ENCODE measurements at places on chromosomes 4 and X.

GRCh38 chr4:190017357-190018200 is 9.5 kb downstream of the FRG2 start:
- no peak for DNase-seq

- DNase-seq, result no peak
Measured at GRCh38 chr4:95108883-95109421, 351.2 kb downstream of the BMPR1B start.

DNA sequence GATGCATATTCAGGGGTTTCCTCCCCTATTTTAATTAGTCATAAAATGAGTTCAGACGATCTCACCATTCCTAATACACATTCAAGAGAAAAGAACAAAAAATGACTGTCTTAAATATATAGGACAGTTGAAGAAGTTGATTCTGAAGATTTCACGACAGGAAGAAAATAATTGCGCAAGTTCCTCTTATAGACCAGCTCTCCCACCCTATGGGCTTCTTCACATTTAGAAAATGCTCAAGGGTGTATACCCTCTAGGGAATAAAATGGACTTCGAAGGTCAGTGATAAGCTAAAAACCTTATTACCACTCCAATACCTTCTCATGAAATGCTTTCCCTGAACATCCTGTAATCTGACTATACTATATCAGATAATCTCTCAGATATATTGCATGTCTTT is 149.2 kb upstream of the TEX13C start:
- DNase-seq, result no peak

DNA sequence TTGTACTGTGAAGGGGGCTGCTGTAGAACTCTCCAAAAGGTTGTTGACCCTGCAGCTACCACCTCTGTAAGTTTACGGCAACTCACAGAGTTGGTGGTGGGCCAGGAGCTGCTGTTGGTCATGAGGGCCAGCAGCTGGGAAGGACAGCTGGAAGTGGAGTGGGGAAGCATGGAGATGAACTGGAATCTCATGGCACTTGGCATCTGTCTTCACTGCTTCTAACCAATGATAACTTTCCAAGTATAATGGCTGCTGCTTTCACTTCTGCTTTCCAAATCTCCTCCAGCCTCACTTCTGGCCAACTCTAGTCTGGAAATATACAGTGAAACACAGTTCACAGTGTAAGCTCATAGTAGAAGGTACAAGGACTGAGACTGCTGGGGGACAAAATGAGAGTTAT is 126.5 kb upstream of the INTU start:
- DNase-seq, result no peak

- DNase-seq, result no peak
Measured at GRCh38 chr4:17204908-17205307, 306.5 kb upstream of the LDB2 start.

GRCh38 chr4:88610771-88611170 is 18.5 kb downstream of the HERC3 start:
- no peak for DNase-seq

DNA sequence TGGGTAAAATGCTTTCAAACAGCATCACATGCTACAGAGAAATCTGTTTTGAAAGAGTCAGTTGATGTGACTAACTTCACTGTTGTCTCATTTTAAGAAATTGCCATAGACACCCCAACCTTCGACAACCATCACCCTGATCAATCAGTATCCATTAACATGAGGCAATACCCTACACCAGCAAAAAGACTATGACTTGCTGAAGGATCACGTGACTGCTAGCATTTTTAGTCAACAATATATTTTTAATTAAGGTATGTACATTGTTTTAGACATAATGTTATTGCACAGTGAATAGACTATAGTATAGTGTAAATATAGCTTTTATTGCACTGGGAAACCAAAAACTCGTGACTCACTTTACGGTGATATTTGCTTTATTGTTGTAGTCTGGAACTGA is 200.0 kb upstream of the ARHGAP24 start:
- DNase-seq, result no peak

DNA sequence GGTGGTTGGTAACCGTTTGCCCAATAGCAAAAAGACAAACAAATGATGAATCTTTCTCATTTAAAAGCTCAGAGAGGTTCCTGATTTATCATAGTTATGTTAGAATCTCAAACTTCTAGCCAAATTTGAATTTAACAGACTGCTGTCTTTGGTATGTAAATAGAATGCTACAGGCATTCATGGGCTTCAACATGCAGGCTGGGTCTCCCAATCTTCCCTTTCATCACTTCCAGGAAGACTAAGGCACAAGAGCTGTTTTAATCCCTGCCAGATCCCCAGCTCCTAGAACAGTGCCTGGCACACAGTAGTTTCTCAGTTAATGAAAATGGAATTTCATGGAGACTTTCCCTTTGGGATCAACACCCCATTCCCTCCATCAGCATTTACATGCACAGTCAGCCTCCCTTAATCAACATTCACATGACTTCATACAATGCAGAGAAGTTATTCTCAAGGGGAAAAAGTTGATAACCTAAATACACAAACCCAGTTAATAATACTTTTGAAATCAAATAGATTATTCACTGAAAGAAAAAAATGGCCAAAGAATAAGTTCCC is 107.6 kb upstream of the C1QTNF7 start:
- no peak for DNase-seq

DNA sequence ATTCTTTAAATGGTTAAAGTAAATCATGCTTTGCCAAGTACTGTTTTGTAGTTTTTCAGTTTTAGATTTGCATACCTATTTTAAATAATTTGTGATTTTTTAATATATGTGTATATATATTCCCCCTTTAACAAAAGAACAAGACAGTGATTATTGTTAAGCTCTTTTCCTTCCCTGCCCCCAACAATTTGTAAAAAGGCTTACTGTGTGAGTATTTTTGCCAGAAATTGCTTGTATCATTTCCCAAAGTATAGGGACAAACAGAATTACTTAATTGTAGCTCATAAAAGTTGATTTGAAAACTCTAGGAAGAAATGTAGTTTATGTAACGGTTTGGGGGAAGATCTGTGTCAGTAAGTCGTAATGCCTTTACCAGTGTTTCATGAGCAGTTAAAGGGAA is 19.0 kb downstream of the CPEB2 start:
- DNase-seq, result no peak

DNA sequence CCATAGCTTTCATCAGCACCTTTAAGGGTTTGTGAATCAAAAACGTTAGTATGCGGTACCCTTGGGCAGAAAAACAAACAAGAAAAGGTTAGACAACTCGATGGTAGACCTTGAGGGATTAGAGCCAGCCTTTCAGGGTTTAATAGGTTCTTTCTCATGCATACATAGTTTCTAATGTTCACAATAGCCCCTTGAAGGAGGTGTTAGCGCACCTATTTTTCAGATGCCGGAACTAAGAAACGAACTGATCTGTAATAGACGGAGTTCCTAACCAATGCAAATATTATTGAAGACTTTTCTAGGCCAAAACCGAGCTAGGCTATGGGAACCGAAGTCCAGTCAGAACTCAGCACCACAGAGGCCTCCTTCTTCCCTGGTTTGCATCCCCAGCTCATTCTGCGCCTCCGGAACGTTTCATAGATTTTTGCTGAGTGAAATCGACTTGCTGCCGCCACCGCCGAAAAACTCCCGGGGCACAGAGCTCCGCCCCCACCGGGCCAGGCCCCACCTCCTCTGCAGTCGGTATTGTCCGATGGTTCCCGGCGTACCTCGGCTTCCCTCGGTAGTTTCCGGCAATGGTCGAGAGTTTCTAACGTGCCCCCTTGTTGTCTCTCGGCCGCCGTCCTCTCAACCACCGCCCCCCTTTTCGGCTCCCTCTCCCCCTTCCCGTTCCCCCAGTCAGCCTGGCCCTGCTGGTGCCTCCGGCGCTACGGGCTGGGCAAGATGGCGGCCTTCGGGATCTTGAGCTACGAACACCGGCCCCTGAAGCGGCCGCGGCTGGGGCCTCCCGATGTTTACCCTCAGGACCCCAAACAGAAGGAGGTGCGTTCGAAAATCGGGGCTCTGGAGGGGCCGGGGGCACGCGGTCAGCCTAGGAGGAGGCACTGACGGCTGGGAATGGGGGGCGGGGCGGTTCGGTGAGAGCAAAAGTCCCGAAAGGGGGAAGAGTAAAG is at the start of gene MED12:
Gene MED12, plus strand, starts transcription at position 565 of the 953 bp plus-strand sequence. Its CDS starts 159 bp downstream, at position 724.
- DNase-seq, result peak; percentile 78

GRCh38 chr4:6532658-6533057 is 42.3 kb upstream of the MAN2B2 start:
- DNase-seq, result no peak

DNA sequence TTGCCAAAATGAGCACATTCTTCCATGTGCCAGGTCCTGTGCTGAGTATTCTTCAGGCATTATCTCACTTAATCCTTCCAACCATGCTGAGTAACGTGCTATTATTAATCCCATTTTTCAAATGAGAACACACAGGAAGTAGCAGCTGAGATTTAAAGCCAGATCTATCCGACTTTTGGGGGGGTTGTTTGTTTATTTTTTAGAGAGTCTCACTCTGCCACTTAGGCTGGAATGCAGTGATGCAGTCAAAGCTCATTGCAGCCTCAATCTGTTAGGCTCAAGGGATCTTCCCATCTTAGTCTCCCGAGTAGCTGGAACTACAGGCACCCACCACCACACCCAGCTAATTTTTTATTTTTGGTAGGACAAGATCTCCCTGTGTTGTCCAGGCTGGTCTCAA is 55.5 kb upstream of the TRIM2 start:
- DNase-seq, result no peak

DNA sequence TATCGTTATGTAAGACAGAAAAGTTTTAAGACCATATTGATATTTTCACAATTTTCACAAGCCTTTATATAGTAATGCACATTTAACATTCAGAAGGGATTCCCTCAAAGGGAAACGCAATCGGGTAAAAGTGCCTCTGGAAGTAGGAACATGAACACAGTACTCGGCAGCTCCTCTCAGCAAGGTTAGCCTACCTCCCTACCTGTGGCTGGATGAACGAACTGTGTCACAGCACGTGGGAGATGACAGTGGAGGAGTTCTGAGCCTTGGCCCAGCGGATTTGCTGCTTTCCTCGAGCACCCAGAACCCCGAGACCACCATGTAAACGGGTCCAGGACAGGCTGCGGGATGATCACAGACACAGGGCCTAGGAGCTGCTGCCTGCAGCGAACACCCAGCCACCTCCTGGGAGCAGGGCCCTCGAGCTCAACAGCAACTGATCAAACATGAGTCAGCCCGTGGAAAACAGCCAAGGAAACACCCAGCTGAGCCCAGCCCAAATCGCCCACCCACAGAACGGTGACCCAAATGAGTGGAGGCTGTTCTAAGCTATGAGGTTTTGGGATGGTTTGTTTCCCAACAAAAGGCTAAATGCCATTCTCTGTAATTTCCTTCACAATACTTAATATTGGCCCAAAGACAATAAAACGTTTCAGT is 30.4 kb downstream of the FAT1 start:
- DNase-seq, result no peak

DNA sequence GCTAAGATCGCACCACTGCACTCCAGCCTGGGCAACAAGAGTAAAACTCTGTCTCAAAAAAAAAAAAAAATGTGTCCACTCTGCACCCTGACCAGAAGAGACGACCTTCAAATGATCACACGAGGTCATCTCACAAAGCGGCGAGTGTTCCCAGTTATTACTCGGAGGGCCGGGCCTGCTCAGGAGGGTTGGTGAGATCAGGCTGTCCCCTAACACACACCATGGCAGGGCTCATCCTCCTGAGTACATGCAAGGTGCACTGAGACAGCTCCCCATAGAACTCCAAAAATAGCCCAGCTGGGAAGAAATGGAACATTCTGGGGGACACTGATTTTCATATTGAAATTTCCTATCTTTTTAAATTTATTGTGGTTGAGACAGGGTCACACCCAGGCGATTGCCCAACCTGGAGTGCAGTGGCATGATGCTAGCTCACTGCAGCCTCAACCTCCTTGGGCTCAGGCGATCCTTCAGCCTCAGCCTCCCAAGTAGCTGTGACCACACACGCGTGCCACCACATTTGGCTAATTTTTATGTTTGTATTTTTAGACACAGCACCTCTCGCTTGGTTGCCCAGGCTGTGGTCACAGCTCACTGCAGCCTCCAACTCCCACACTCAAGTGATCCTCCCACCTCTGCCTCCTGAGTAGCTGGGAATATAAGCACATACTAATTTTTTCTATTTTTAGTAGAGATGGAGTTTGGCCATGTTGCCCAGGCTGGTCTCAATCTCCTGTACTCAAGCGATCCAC is 51.5 kb downstream of the DHRSX start:
- no peak for DNase-seq

GRCh38 chr4:15963001-15963451 is at the start of gene FGFBP2:
FGFBP2 (minus strand) TSS chr4:15963175; CDS start chr4:15963129, 46 bp downstream.
- DNase-seq, result peak; percentile 62

DNA sequence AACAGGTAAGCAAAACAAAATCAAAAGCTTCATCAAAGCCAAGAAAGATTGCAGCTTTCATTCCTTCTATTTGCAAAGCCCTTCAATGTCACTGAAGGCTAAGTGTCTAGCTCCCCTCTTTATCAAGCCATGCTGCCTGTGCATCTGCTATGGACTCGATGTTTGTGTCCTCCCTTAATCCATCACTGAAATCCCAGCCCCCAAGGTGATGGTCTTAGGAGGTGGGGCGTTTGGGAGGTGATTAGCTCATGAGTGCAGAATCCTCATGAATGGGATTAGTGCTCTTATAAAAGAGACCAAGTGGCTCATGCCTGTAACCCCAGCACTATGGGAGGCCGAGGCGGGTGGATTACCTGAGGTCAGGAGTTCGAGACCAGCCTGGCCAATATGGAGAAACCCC is 6.9 kb upstream of the TRIM2 start:
- DNase-seq, result no peak

- no peak for DNase-seq
Measured at GRCh38 chr4:13088726-13089658, 395.1 kb downstream of the RAB28 start.

DNA sequence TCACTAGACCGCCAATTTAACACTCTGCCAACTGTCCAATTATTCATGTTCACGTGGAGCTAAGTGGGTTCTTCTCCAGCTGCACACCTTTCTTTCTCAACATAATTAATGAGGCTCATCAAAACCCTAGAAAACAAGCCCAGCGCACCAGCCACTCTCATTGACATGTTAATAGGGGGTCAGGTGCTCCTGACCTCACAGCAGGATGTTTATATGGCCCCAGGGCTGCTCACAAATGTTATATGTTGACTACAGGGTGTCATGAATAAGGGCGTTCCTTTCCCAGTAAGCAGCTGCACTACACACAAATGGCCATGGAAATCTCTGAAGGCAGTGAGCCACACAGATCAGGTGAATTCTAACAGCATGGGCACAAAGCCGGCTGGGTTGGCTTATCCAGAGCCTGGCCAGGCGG is 209.8 kb downstream of the MGST2 start:
- no peak for DNase-seq

- DNase-seq, result no peak
Measured at GRCh38 chr4:186058253-186058979, 10.5 kb upstream of the TLR3 start.

DNA sequence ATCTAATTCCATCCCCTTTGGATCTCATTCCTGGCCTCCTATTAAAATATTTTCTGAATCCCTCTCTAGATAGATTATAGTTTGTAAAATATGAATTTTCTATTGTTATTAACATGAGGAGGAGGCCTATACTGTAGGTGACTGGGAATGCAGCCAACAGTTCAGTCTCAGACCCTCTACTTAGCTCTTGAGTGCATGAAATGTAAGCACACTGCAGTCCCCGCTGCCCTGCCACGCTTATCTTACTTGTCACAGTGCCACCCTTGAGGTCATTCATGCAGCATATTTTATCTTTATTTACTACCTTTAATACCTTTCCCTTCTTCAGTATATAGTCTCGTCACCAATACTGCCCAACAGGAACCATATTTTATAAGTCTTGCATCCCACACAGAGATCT is 151.0 kb downstream of the CAMK2D start:
- no peak for DNase-seq

- no peak for DNase-seq
Measured at GRCh38 chr4:55819634-55820033, at the start of gene EXOC1L. EXOC1L (plus strand) TSS chr4:55819790; CDS start chr4:55820027, 237 bp downstream.

- DNase-seq, result no peak
Measured at GRCh38 chr4:25621027-25621930, 34.4 kb upstream of the SLC34A2 start.

Data from activated T-cell treated with anti-CD3 and anti-CD28 coated beads for 48 hours (primary cell).